ENCODE measurements at places on chromosomes 13 and 19. TPM values are rescaled to one million over a fixed set of nuclear protein-coding genes. Genes with fewer than 3 reads are reported as not detected.

Gene CGB8
- total RNA-seq = not detected

Gene FAM216B
- total RNA-seq = not detected

- DNase-seq = no peak
Measured at GRCh38 chr13:30727491-30728355, 7.6 kb upstream of the ALOX5AP start.

DNA sequence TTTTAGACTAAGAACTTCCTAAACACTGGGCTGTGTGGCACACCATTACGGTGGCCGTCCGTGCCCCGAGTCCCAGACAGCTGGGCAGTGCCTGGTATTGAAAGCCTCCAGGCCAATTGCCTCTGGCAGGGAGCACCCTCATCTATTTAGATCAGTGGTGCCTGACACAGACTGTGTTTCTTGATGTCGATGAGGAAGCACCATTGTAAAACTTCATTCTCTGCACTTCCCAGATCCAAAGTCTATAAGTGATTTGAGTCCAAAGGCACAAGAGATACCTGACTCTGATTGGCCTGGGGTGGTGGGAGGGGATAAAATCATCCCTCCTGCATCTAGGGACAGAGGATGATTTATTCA lies 8.5 kb upstream of the STK24 start:
- DNase-seq = no peak

DNA sequence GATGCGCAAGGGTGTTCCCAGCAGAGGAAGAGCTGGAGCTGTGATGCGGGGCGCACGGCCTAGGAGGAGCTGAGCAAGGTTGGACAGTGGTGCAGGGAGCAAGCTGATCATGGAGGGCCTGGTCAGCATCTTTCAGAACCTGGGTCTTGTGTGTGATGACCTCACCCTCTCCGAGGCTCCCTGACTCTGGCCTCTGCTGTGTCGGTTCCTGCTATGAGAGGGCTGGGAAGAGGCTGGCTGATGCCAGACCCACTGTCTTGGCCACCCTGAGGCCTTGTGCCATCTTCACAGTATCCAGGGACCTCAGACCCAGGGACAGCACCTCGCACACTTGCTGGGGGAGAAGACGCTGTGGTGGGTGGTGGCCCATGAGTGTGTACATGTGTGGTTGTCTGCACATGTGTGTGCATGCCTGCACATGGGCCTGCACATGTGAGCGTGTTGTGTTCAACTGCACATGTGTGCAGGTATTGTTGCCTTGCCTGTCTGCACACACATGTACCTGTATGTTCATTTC lies 16.5 kb upstream of the C13orf46 start:
- DNase-seq = no peak

DNA sequence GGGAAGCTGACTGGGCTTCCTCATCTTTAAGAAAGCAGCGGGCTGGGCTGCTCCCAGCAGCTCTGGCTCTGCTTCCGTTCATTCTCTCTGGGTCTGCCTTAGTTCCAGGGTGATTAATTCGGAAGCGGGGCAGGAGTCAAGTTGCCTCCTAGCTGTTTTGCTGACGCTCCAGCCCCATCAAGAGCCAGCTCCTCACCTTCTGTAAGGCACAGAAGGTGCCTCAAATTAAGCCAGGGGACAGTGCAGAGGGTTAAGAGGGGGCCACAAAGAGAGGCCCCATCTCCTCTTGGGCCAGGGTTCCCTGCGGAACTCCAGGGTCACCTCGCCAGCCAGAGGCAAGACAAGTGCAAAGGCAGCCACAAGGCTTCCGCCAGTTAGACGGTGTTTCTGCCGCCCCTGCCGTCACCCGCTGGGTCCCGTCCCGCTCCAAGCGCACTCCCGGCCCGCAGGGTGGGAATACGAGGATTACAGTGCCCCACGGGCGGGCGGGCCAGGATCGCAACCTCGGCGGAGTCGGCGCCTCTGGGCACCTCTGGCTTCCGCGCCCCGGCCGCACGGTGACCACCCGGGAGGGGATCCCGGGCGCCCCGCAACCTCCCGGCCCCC lies 508 bp downstream of the SLC15A1 start:
- no peak for DNase-seq

All from B cell (primary cell).